ENCODE measurements at places on chromosomes 13 and 19.
A peak's percentile ranks its signal among the peaks of the same experiment; 100 is the strongest.

- DNase-seq = no peak
Observed at GRCh38 chr13:39365879-39366278, 237.1 kb downstream of the LHFPL6 start.

DNA sequence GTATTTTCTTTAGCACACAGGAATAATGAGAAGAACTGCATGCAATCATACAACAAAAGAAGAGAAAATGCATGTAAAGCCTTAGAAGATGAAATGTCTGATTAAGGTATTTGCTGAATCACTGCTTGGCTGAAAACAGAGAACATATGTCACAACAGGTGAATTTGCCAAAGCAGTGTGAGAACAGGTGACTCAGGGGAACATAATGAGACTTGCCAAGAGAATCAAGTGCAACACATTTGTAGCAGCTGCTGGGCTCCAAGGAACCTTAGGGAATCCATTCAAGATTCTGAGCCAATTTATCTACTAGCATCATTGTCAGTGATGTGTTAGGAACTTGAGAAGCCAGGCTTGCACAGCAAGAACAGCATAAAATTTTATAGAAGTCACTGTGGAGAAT lies 273.1 kb downstream of the PCDH20 start:
- no peak for DNase-seq

GRCh38 chr13:26695891-26696311 lies 64.7 kb downstream of the GPR12 start:
- no peak for DNase-seq

DNA sequence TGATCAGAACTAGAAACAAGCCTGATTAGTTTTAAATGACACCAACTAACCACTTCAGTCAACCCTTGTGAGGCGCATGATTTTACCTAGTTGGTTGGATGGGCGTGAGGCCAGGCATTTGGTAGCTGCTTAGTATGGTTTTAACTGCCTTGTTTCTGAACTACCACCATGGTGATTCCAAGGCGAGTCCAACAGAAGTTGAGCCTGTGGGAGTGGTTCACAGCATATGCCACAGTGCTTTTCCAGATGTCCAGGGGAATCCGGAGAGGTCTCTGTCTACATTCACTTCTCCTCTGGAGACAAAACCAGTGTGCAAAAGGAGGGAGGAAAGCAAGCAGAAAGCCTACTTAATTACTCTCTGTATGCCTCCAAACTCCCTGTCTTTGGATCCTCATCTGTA lies 524.1 kb downstream of the GPC6 start:
- DNase-seq = no peak

DNA sequence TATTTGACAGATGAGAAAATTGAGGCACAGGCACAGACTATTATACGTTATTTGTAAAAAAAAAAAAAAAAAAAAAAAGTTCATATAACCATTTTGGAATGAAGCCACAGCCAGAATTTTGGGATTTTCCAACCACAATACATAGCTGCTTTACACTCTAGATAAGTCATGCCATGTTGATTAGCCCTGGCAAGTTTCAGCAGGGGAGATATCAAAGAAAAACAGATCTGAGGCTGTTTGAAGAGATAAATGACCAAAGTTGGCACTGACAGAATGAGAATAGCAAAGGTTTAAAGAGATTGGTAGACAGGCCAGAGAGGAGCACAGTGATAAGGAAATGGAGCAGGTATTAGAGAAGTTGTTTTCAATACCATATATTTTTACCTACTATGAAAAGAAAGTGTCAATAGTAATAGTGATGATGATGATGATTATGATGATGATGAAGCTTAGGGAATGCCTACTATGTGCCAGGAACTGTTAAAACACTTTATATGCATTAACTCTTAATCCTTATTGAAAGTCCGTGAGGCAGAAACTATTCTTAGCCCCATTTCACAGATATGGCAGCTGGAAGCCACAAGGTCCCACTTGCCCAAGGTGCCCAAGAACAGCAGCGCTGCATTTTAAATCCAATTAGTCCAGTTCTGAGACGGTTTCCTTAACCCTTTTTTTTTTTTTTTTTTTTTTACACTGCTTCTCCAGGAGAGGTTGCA lies 105.5 kb downstream of the MBNL2 start:
- DNase-seq = peak; percentile 60

DNA sequence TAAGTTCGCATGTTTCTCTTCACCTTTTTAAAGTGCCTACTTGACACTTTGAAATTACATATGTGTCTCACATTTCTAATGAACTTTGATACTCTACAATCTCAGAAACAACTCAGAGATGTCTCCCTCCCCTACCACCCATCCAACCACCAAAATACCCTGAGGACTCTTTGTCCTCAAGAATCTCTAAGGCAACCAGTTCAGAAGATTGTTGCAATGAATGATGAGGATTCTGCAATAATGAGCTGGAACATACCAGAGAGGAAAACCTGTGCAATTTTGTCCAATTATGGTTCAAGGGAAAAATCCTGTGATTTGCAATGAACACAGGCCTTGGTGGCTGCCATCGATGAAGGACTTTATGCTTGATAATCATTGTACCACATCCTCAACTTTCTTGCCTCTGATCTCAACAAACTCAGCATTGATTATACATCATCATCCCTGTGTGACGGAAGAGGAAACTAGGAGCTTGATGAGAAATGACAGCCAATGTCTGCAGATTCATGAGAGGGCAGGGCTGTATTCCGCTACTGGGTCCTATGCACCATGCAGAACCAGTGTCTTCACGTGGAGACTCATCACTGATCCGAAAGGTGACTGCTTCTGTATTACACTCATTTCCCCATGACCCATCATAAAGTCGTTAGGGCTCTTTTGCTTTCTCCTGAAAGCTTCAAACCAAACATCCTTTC lies 1.1 kb downstream of the FPR1 start:
- no peak for DNase-seq

GRCh38 chr13:36193151-36193855 lies 21.1 kb downstream of the SOHLH2 start:
- no peak for DNase-seq

- no peak for DNase-seq
Observed at GRCh38 chr13:24251525-24251924, 57.9 kb upstream of the C1QTNF9 start.

GRCh38 chr13:22506096-22506691 lies 674.6 kb upstream of the SGCG start:
- DNase-seq = no peak

DNA sequence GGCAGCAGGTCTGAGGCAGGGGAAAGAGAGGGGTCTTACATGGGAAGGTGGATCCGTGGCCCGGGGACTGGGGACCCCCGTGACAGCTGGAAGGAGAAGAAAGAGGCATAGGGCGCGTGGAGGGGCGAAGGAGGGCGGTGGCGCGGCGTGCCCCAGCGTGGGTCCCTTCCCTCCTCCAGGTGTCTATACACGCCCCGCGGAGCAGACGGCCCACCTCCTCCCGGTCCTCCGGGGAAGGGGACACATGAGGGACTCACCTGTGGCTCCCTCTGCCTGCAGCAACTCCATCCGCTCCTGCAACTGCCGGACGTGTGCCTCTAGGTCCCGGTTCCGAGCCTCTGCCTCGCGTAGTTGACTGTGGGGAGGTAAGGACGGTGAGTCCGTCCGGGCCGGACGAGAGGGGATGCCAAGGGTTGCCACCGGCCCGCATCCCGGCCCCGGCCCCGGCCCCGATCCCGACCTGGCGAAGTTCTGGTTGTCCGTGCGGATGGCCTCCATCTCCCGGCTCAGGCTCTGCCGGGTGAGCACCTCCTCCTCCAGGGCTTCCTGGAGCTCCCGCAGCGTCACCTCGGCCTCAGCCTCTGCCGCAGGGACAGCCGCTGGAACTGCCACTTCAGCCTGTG lies 2.4 kb upstream of the SIX5 start:
- DNase-seq = no peak

GRCh38 chr19:51802775-51803174 lies 7.8 kb downstream of the FPR3 start:
- no peak for DNase-seq

GRCh38 chr13:114097212-114097892 lies 35.1 kb downstream of the RASA3 start:
- DNase-seq = no peak

GRCh38 chr19:40642757-40643305 lies 41.7 kb downstream of the LTBP4 start:
- no peak for DNase-seq

DNA sequence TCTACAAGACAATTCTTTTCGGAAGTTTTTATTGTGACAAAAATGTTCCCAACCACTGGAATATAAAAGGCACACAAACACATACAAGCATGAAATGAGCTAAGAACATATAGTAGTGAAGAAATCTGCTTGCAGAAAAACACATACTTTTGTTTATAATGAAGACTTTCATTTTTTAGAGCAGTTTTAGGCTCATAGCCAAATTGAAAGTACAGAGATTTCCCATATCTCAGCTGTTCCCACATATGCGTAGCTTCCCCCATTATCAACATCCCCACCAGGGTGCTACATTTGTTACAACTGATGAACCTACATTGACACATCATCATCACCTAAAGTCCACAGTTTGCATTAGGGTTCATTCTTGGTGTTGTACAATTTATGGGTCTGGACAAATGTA lies 249.4 kb downstream of the KCTD12 start:
- DNase-seq = no peak

DNA sequence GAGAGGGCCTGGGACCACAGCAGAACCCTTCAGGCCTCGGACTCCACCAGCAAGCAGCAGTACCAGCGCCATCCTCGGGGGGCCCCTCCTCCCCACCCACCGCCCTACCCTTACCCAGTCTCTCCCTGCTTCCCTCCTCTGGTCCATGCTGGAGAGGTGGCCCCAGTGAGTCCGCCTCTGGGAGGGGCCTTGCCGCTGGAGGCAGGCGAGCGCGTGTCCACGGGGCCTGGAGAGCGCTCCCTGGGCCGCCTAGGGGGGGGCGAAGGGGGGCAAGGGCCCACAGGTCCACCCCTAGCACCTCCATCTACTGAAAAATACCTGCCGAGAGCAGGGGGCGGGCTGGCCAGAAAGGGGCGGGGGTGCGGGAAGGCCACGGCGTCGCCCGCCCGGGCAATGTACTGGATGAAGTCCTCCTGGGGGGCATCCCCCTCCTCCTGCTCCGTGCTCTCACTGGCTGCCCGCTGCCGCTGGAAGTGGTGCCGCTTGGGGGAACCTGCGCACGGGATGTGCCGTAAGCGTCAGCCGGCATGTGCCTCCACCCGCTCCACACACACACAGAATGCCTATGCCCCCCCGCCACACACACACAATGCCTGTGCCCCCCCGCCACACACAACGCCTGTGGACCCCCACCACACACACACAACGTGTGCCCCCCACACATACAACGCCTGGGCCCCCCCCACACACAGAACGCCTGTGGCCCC lies 6.9 kb downstream of the CBARP start:
- DNase-seq = no peak

GRCh38 chr19:5001615-5002014 lies 32.7 kb downstream of the KDM4B start:
- no peak for DNase-seq

DNA sequence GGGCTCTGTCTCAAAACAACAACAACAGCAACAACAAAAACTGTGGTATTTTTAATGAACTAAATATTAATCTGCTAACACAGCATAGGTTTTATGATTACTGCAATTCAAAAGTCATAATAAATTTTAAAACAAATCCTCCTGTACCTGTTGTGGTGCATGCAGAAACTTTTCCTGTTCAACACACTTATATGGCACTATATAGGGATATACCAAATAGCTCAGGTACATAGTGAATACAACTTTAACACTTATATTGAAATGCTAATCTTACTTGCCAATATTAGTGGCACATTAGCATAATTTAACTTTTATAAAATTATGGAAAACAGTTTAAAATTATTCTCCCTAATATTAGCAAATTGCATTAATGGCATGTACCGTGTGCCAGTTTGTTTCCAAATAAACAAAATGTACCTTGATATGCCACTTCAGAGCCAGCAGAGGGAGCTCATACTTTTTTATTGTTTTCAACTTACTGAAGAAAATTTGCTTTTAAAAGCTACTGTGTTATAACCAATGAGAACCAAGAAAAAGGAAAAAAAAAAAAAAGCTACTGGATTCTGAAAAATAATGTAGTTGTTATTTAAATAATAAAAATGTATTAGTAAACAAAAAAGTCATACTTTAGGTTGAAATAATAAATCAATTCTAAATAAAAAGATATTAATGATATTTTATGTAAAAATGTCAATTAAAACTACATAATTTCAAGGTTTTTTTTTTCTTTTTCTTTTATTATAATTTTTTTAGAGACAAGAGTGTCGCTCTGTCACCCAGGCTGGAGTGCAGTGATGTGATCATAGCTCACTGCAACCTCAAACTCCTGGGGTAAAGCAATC lies 18.0 kb upstream of the RBM26 start:
- no peak for DNase-seq

DNA sequence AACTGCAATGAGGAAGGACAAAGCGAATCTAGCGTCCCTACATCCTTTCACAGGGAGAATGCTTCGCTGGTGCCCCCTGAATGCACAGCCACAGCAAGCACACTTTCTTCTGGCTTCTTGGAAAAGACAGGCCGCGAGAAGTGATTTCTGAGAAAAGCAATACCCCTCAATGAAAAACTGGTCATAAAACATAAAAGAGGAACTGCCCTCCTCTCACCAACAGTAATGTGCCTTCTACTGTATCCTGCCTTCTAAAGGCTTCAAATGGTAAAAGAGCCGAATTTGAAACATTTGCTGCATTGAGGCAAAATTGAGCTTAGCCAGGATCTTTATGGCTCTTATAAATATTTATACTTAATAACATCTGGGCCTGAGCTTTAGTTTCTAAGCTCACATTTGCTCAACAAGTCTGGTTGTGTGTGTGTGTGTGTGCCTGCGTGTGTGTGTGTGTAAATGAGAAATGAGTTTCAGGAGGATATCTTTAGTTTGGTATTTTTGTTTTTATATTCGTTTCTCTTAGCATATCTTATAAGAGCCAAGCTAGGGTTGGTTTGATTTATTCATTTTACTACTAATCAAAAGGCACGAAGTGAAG lies 246.1 kb upstream of the MAB21L1 start:
- DNase-seq = peak; percentile 30

DNA sequence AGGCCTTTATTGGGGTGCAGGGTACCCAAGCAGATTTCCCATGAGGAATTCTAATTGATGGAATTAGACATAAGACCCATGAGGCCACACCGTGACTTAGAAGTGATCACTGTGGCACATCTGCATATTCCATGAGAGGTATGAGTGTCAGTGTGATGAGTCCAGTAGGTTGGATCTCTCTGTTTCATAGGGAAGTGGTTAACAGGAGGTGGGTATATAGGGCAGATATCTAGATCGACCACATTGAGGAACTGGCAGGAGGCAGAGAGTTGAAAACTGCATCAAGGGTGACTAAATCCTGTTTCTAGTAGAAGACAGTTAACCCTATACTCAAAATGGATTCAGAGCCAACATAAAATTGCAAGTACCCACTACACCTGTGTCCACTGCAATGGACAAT lies 68.6 kb upstream of the MIR17HG start:
- DNase-seq = peak; percentile 66

DNA sequence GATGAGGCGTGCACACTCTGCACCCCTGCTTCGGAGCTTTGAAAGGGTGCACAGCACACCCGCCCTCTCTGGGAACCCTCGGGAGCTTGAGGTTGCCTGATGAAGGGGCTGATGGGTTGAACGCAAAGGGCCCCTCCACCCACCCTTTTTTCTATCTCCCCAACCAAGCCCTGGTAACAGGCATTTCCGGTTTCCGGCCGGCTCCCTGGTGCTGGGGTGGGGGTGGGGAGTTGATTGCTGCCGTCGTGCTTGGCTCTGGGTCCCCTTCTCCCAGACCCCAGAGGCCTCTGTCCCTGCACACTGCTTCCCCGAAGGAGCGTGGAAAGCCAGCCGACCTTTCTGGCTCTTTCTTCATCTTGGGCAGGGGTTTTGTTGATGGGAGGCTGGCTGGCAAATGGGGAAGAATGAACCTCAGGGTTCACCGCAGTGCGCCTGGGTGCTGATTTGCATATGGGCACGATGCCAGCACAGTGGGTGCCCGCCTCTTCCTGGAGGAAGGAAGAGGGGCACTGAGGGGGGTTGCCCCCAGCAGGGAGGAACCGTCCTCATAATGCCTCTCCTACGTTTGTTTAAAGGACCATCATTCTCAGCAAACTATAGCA lies 29.1 kb downstream of the VAV1 start:
- DNase-seq = peak; percentile 89

All from CMK (cell line).